NCI-H1436 treated with DMSO at 0.1 percent for 48 hours (cell line): ENCODE measurements at places on chromosomes 6 and 20.

DNA sequence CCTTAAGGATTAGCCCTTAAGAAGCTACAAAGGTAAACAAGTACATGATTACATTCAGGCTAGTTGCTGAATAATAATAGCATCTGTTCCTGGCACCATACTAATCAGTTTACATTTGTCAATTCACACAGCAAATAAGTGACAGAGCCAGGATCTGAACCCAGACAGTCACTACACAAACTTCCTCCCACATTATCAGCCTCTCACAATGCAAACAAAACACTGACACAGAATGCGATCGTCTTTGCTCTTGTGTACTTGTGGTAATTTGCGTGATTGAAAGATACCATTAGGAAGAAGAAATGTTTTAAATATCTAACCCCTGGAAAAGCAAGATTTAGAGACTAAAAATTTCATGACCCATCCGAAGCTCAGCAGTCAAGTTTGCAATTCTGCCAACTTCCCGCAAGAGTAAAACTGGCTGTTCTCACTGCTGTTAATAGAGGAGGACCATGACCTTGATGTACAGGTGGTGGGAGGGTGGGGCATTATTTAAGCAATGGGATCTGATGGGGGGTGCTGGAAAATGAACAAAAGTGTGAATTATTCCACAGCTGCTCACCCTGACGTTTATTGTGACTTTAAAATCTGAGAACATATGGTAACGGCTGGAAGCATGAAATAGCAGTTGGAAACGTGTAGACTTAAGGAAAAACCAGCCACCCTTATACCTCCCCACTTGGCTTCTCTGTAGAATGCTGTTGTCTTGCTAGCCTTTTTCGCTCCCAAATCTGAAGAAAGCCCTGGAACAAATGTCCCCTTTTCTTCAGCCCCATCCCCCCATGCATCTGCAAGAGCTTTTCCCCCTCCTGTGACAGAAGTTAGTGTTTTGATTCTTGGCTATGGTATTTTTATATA lies 95.3 kb upstream of the ARMC2 start:
- DNase-seq, result no peak

DNA sequence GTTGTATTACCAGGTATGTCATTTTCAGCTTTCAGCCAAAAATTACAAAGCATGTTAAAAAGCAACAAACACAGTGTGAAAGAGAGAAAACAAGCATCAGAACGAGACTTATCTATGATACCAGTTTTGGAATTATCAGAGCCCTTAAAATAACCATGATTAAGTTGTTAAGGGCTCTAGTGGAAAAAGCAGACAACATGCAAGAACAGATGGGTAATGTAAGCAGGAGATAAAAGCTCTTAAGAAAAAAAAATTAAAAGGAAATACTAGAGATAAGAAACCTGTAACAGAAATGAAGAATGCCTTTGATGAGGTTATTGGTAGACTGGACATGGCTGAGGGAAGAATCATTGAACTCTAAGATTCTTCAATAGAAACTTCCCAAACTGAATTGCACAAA lies 127.5 kb upstream of the SCGN start:
- no peak for DNase-seq

DNA sequence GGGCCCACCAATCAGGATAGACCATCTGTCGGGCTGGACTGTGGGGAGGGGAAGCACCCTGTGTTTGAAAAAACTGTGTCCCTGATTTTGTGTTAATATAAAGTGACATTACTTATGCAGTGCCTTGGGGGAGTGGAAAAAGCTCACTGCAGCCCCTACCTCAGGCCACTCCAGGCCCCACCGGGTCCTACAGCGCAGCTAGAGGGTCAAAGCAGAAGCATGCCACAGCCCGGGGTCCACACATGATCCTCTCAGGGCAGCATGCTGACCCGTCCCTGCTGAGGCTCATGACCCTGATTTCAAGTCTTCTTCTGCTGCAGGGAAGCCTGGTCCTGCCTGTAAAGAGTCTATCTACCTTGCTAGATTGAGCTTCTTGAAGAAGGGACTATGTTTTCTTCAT lies 133.0 kb upstream of the PLCB4 start:
- no peak for DNase-seq

DNA sequence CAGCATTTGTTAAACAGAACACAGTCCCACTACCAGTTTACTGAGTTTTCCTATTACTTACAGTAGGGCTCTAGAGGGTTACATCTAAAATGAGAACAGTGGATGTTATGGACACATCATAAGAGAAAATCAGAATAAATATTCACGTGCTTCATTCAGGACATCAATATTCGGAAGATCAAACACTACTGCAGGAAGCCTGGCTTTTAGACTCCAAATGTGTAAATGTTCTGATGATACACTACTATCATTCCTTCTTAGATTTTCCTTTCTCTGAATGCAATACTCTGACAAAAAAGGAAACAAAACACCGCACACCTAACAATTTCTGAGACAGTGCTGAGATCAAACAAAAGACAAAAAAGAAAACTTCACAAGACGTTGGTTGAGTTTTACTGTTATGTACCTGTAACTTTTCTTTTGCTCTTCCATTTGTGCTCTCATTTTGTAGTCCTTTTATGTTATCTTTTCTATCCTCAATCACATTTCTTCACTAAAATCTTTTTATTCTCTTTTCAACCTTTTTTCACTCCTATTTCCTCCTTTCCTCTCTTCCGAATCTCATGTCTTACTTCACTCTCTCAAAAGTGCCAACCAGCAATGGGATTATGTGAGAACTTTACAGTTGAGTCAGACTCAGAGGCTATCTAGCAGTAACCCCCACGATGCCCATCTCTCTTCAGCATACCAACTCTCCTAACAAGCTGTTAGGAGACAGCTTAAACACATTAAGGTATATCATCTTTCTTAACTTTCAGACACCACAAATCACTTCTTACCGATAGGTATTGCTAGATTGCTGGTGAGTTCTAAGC lies 1.7 kb downstream of the FAM184A start:
- DNase-seq, result no peak

GRCh38 chr6:140977403-140977802 lies 1155.3 kb upstream of the GJE1 start:
- no peak for DNase-seq

GRCh38 chr6:34526992-34527728 lies 29.0 kb downstream of the SPDEF start:
- DNase-seq, result peak; percentile 56

GRCh38 chr20:45963059-45964005 lies 8.7 kb downstream of the ZNF335 start:
- DNase-seq, result no peak

- no peak for DNase-seq
Measured at GRCh38 chr6:135830452-135830881, 21.0 kb upstream of the PDE7B start.

- DNase-seq, result no peak
Measured at GRCh38 chr6:101118136-101118396, 236.9 kb upstream of the ASCC3 start.

- DNase-seq, result no peak
Measured at GRCh38 chr6:169949511-169950097, 198.2 kb downstream of the ERMARD start.

GRCh38 chr6:78947962-78948361 lies 80.6 kb downstream of the IRAK1BP1 start:
- no peak for DNase-seq
